ENCODE measurements at places on chromosomes 13 and 19.
A peak's percentile ranks its signal among the peaks of the same experiment; 100 is the strongest.

DNA sequence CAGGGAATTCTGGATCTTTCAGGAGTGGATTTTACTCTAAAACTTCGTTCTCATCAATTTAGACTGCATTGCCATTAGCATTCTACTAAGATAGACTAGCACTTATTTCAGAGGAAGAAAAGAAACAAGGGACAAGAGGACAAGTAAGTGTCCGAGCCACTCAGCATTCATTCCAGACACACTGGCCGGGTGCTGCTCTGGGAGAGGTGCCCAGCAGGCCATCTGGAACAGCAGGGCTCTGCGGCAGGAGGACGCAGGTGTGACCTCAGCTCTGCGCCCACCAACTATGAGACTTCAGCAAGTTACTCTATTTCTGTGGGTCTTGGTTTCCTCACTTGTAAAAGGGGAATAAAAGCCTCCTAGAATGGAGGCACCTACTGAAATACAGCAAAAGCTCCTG, 4.2 kb downstream of the EPS15L1 start:
- peak; percentile 11 for DNase-seq

GRCh38 chr13:84588023-84588422, 705.7 kb upstream of the SLITRK1 start:
- DNase-seq: no peak

DNA sequence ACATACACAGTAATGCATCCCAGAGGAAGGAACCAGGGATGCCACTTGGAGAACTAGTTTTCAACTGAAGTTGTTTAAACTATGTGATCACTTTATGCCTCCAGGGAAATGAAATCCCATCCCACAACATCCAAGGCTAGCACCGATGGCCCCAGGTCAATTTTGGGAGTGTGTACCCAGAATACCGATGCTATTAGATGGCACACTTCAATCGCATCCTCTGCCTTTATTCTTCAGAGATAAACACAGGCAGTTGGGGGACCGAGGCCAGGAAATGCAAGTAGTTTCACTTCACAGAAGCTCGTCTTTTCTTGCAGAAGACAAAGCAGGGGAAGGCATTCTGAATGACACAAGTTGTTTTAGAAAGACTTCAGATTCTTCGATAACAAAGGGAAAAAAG, 13.8 kb downstream of the STK24 start:
- DNase-seq: no peak

DNA sequence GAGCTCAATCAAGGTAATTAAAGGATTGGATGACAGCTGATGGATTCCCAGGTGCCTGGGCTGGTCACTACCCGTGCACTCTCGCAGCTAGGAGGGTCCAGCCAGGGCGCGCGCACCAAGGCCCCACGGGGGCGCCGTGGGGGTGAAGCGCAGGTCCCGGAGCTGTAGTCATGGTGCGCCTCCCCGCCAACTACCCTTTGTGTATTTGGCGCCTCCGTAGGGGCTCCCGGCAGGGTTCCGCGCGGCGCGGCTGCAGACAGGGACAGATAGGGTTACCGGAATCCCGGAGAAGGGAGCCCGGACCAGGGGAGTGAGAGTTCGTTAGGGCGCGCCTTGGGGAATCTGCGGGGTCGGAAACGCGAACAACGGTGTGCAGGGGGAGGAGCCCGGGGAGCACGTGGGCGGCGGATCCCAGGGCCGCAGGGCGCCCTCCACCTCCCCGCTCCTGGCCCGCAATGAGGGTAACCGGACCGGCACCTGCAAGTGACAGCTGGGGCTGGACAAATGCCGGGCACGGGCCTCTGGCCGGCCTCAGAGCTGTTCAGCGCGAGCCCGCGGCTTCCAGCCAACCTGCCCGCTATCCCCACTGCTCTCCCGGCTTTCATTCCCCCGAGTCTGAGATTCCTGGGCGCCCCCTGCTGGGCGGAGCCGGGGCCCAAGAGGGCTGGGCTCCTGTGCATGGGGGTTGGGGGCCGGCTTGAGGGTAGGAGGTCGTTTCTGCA, 3.4 kb upstream of the PRAM1 start:
- peak; percentile 96 for DNase-seq

GRCh38 chr13:41961466-41961760, 504 bp upstream of the VWA8 start:
- no peak for DNase-seq

GRCh38 chr19:32814624-32815023, 54.9 kb downstream of the SLC7A9 start:
- DNase-seq: no peak

DNA sequence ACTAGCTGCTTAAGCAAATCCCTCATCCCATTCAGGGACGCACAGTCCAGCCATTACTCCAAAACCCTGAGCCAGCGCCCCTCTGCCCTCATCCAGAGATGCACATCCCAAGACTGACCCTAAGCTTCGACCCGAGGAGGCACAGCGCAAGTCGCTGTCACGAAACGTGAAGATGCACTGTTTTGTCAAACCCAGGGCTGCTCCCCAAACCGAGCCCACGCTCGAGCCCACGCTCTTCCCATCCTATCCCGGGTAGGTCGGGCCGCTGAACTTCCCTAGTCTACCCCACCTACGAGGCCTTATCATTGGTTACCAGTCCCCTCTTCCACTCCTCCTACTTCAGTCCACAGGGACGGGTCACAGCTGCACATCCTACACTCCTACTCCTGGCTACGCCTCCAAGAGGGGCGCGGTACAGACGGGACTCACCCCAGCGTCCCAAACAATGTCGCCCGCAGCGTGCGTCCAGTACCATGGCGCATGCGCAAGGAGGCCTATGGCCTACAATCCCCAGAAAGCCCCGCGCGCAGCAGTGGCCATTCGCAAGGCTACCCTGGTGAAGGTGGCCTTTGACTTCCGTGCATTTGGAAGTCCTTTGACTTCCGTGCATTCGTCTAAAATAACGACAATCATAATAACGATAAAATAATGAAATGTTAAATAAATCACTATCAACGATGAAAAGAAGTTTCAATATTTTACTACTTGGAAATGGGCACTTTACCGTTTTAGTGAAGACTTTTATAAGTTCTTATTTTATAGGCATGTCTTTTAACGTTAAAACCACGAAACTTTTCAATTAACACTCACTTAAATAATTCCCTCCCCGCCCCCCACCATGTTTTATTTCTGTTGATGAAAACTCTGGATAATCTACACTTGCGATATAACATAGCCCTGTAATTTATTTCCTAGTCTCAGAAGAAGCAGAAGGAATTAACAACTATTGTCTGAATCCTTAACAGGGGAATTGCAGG, at the start of gene ZNF285:
TSS of gene ZNF285 (minus strand) at position 470 of the 977 bp plus-strand sequence. CDS start 4,395 bp downstream, outside the sequence.
- peak; percentile 78 for DNase-seq

- no peak for DNase-seq
Observed at GRCh38 chr13:110642291-110642981, 27.1 kb downstream of the NAXD start.

All from D721Med (cell line).